ENCODE measurements at places on chromosomes 5 and 9.

GRCh38 chr9:113886933-113887332, 10.8 kb downstream of the ZNF618 start:
- DNase-seq: no peak

- DNase-seq: no peak
Observed at GRCh38 chr5:67353500-67354450, 157.2 kb upstream of the CD180 start.

GRCh38 chr9:90219548-90220118, 423.0 kb downstream of the DIRAS2 start:
- no peak for DNase-seq

GRCh38 chr9:126989847-126990842, 75.6 kb downstream of the RALGPS1 start:
- DNase-seq: no peak

DNA sequence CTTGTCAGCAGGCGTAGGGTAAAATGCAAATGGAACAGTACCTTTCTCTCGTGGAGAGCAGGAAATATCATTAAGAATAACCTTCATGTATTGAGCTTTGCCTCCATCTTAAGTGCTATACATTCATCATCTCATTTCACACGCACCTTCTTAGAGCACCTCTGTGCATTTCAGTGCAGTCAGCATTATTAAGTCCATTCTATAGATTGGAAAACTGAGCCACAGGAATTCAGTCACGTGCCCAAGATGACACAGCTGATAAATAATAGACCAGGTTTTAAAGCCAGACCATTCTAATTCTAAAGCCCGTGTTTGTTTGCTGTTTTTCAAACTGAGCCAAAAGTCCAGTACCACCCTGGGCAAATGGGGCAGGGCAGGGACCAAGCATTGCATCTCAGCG, 109.2 kb upstream of the WWC1 start:
- DNase-seq: no peak

- DNase-seq: no peak
Observed at GRCh38 chr5:130337179-130337888, 433.1 kb downstream of the CHSY3 start.

- no peak for DNase-seq
Observed at GRCh38 chr5:149392718-149393117, 13.6 kb upstream of the IL17B start.

- no peak for DNase-seq
Observed at GRCh38 chr5:55920784-55921183, 69.6 kb downstream of the IL31RA start.

GRCh38 chr9:93295456-93296076, 111.6 kb downstream of the WNK2 start:
- no peak for DNase-seq

- no peak for DNase-seq
Observed at GRCh38 chr9:92722386-92723298, 42.0 kb downstream of the BICD2 start.

DNA sequence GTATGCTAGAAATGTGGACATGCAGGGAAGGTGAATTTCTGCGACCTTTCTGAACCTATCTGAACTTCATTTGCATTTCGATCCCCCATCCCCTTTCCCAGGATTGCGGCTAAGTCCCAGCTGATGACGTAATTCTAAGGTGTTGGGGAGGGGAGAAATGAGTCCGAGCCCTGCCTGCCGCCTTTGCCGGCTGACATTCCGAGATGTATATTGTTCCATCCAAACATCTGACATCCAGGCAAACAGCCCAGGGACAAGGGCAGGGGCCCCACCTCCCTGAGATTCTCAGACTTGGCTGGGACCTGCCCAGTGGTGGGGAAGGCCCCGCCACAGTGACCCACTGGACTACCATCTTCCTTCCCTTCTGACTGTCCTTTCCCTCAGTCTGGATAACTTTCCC, 494.6 kb downstream of the ENC1 start:
- no peak for DNase-seq

- DNase-seq: no peak
Observed at GRCh38 chr5:177496727-177497291, 595 bp downstream of the PDLIM7 start.

- DNase-seq: no peak
Observed at GRCh38 chr9:71518045-71518827, 250.1 kb downstream of the CEMIP2 start.

GRCh38 chr9:20382460-20383071, 239.7 kb downstream of the MLLT3 start:
- DNase-seq: no peak

- DNase-seq: no peak
Observed at GRCh38 chr5:3428334-3428733, 167.3 kb upstream of the IRX1 start.

GRCh38 chr9:102768002-102768401, 227.1 kb upstream of the CYLC2 start:
- no peak for DNase-seq

GRCh38 chr9:88739373-88739772, 204.4 kb downstream of the NXNL2 start:
- DNase-seq: no peak

Measured in stimulated activated CD8-positive, alpha-beta memory T cell treated with anti-CD3 and anti-CD28 coated beads, Interleukin-15, amount 100 ng/mL, for 1 hour (primary cell).